ENCODE measurements at places on chromosomes 1 and 21.

- DNase-seq: no peak
These were observed 11.6 kb downstream of the KCNK1 start for GRCh38 chr1:233625510-233625981.

DNA sequence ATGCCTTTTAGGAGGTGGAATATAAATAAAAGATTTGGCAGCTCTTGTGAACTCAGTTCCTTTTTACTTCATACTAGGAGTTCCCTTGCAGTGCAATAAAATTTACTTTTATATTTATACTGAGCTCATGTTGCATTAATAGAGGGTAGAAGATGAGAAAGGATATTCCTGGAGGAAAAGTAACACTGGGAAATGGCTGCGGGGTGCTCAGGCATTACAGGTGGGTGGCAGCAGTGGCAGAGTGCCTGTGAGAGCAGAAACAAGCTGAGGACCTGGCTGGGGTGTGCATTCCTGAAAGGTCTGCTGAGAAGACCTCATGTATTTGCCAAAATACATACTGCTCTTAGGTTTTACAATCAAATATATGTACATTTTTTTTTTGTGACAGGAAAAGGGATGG, 126.9 kb downstream of the COQ8A start:
- DNase-seq: no peak

DNA sequence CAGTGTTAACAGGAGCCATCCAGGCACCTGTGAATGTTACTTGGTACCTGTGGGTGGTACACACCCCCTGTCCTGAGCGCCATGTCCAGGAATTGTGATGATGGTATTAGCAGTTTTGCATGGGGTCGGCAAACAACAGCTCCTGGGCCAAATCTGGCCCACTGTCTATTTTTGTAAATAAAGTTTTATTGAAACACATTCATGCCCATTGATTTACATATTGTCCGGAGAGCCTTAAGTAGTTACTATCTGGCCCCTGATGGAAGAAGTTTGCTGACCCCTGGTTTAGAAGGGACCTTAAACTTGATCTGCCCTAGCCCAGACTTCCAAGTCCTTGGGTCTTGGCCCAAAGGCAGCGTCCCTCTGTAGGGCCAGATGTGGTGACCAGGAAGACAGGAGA, 58.3 kb downstream of the SPSB1 start:
- DNase-seq: no peak

DNA sequence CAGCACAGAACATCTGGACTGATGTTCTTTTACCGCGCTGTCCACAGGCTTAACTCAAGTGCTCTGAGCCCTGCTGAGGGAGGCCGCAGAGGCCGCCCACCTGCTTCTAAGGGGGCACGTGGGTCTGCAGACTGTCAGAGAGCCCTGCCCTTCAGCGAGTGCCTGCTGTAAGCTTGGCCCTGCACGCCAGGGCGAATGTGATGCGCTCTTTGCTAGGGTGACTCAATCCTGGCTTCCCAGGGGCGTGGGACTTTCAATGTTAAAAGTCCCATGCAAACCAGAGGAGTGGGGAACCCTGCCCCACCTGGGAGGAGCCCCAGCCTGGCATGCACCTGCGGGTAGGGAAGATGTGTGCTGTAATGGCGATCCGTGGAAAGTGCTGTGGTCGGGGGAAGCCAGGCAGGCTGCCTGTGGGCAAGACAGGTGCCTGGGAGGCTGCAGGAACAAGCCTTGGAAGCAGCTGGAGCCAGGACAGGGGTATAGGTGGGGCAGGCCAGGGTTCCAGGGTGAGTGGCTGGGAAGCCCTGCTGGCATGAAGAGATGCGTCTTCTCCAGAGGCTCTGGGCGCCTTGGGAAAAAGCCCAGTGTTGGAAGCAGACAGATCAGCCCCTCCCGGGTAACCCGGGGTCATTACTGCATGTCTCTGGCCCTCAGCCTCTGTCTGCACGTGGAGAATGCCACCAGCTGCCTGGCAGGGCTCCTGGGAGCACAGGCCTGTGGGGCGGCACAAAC, 594 bp upstream of the PANK4 start:
- DNase-seq: no peak

DNA sequence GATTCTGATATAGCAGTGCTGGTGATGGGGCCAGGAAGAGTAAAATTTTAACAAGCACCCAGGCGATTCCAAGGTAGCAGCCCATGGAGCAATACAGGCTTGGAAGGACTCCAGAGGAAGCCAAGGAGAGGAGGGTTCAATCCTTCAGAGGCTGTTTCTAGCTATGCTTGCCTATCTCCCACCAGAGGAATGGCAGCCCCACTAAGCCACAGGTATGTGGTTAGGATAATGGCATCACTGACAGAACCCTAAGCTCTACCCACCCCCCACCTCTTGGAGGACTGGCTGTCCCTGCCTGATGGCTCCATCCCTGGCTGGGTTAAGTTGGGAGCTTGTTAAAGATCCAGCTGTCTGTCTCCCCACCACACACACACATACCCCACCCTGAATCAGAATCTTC, 19.3 kb upstream of the PTAFR start:
- DNase-seq: no peak

- DNase-seq: no peak
These were observed 208.8 kb upstream of the ADGRL4 start for GRCh38 chr1:79215311-79215710.

GRCh38 chr1:205716371-205717132, 33.4 kb downstream of the NUCKS1 start:
- no peak for DNase-seq

Data from right renal pelvis (tissue), 4 donors.